Caki2 (cell line): ENCODE measurements at places on chromosomes 3 and 15. TPM values are rescaled to one million over a fixed set of nuclear protein-coding genes. Genes with fewer than 3 reads are reported as not detected.
A peak's percentile ranks its signal among the peaks of the same experiment; 100 is the strongest.

CCR1 gene
- total RNA-seq = not detected in 2 replicates

SPINK8 gene
- total RNA-seq = not detected in 2 replicates

CCR8 gene
- total RNA-seq = not detected in 2 replicates

TUSC7 gene
- total RNA-seq = not detected in 2 replicates

CPN2 gene
- not detected in 2 replicates for total RNA-seq

SPTBN5 gene
- total RNA-seq = not detected in 2 replicates

COL6A6 gene
- total RNA-seq = not detected in 2 replicates

REC114 gene
- total RNA-seq = not detected in 2 replicates

GRAMD2A gene
- 0.47 and 12.9 TPM in 2 replicates for total RNA-seq

CCR3 gene
- not detected in 2 replicates for total RNA-seq

GRK7 gene
- not detected in 2 replicates for total RNA-seq

DNA sequence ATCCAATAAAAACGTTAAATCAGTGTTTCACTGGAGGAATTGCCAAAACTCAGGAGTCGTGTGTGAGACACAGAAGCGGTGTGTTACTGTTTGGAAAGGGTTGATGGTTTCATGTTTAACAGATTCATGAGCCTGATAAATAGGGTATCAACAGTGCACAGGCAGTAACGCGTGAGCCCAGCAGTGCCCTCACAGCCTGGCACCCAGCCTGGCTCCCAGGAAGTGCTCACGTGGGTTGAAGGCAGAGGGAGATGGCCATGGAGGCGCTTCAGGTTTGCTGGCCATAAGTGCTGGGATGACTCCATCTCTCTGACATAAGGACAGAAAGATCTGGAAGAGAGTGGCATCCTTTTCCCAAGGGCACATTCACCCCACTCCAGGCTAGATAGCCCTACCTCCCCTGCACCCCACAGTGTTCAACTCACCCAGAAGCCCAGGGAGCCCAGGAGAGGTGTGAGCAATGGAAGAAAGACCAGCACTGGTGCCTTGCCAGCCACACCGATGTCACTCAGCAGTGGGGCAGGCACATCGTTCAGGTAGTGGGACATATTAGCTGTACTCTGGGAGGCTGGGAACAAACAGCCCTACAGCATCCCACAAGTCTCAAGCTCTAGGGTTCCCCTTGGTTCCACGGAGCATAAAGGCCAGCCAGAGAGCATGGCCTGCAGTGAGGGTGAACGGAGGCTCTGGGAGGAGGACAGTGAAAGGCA, 164.3 kb downstream of the LRRK1 start:
- no peak for DNase-seq

DNA sequence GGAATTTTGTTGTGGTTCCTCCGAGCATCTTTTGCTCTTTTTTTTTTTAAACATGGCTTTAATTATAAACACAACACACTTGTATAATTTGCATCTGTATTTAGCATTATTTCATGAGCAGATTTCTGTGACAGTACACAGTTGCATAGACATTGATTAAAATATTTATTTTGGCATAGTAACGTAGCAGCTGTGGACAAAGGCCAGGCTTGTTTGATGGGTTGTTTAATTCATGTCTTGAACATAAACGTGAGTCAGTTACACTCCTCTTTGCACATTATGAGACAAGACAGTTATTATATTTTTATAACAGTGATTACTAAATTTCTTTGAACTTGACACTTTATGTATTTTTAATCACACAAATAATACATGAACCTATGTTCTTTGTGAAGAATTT, 182.5 kb downstream of the CACNA2D3 start:
- DNase-seq = no peak

GRCh38 chr3:149790698-149791097, 1.7 kb downstream of the ANKUB1 start:
- DNase-seq = no peak

DNA sequence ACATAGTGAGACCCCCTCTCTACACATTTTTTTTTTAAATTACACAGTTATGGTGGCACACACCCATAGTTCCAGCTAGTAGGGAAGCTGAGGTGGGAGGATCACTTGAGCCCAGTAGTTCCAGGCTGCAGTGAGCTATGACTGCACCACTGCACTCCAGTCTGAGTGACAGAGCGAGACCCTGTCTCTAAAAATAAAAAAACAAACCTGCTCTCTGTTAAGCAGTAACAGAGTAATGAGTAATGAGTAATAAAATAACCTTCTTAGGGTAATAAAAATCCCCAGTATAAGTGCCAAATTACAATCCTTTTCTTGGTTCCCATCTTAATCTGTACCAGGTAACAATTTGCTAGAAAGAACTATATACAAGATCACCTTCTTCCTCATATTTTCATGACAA, 65.9 kb upstream of the PLXND1 start:
- peak; percentile 52 for DNase-seq

GRCh38 chr15:34154725-34155204, 52.9 kb downstream of the PGBD4 start:
- peak; percentile 91 for DNase-seq

DNA sequence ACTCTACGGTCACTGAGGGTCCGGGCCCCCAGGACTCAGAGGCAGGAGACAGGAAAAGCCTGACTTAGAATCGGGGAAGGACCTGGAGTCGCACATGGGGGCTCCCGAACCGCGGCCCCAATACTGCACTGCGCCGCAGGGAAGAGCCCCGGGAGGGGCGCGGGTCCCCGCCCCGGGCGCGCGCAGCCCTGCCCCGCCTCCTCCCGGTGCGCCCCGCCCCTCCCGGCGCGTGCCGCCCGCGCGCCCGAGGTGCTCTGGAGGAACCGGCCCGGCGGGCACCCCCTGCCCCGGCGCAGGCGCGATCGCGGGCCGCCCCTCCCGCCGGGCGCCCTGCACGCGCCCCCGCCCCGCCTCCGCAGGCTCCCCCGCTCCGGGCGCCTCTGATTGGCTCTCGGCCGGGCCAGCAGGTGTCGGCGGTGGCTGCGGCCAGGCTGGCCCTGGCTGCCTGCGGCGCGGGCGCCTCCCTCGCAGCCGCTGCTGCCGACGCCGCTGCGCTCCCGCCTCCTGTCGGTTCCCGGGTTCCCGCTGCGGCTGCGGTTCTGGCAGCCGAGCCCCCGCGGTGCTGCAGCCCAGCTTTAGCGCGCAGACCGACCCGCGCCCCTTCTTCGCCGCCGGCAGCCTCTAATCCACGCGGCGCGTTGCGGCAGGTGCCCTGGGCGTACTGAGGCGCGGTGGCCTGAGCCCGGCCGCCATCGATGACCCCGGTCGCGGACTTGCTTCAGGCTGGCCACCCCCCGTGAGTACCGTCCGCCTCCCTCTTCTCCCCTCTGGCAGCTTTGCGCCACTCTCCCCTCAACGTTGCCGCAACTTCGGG, at the start of gene MYRIP:
MYRIP (plus strand) TSS at position 429 of the 814 bp plus-strand sequence. CDS start 91,208 bp downstream, outside the sequence.
- peak; percentile 55 for DNase-seq

DNA sequence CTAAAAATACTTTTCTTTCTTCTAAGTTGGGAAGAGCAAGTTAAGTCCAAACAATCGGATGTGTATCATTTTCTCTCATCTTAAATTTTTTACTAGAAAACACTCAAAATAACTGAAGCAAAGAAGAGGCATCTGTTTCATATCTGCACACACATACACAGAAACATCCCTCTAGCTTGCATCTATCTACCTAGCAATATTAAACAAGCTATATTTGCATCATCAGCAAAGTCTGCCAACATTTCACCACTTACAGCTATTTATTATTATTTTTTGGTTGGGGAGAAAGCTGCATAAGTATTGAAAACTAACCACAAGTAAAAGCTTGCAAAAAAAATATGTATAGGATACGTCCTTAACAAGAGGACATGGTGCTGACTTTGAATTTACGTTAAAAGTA, 1.9 kb downstream of the GOLIM4 start:
- no peak for DNase-seq

DNA sequence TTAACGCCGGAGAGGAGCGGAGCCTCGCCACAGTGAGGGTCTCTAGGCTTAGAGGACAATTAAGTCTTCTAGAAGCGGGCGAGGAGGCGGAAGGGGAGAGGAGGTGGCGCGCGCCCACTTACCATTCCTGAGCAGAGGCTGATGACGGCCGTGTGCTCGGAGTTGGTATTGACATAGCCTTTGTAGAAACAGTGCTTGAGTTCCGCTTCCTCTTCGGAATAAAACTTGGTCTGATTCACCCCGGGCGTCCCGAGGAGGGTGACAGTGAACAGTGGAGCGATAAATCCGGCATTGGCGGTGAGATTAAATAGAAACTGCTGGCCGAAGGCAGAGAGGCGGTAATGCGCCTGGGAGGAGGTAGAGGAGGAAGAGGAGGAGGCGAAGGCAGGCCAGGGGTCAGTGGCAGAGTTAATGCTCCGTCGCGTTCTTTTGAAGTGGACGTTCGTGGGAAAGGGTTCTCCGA, 1.3 kb downstream of the ADAMTS9 start:
- DNase-seq = peak; percentile 70

- no peak for DNase-seq
Observed at GRCh38 chr15:26686547-26687187, 86.2 kb downstream of the GABRB3 start.

DNA sequence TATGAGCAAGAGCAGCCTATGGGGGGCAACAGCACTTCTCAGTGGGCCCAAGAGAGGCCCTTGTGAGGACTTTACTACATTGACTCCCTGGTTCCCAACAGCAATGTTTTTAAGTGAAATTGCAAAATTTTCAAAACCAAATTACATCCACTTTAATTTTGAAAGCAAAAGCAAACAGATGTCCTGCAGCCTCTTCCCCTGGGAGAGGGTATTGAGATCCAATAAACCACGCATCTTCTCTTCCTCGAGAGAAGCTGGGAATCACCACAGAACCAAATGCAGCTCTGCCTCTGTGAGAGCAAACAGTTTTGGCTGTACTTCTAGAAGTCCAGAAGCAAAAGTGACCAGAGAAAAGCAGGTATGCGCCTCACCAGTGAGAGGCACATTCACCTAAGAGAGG, 25.2 kb downstream of the NMNAT3 start:
- DNase-seq = no peak

- DNase-seq = no peak
Observed at GRCh38 chr3:26068890-26069289, 279.0 kb downstream of the OXSM start.

- no peak for DNase-seq
Observed at GRCh38 chr3:182220471-182220870, 508.7 kb downstream of the SOX2 start.

GRCh38 chr3:38207254-38208003, 42.1 kb downstream of the OXSR1 start:
- no peak for DNase-seq

- no peak for DNase-seq
Observed at GRCh38 chr3:38313263-38313662, 31.2 kb downstream of the SLC22A14 start.

DNA sequence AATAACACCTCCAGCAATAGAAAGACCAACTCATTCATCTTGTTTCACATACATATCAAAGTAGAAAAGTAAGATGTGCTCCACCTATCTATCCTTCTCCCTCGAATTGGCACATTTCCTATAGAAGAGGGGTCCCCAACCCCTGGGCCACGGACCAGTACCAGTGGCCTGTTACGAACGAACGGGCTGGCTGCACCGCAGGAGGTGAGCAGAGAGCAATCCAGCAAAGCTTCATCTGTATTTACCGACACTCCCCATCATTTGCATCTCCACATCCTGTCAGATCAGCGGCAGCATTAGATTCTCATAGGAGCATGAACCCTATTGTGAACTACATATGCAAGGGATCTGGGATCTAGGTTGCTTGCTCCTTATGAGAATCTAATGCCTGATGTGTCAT, 95.0 kb upstream of the CGNL1 start:
- DNase-seq = no peak

- DNase-seq = peak; percentile 43
Observed at GRCh38 chr15:60916679-60917460, 312.2 kb downstream of the RORA start.
